ENCODE measurements at places on chromosomes 3 and 15. TPM values are rescaled to one million over a fixed set of nuclear protein-coding genes. Genes with fewer than 3 reads are reported as not detected.

DNA sequence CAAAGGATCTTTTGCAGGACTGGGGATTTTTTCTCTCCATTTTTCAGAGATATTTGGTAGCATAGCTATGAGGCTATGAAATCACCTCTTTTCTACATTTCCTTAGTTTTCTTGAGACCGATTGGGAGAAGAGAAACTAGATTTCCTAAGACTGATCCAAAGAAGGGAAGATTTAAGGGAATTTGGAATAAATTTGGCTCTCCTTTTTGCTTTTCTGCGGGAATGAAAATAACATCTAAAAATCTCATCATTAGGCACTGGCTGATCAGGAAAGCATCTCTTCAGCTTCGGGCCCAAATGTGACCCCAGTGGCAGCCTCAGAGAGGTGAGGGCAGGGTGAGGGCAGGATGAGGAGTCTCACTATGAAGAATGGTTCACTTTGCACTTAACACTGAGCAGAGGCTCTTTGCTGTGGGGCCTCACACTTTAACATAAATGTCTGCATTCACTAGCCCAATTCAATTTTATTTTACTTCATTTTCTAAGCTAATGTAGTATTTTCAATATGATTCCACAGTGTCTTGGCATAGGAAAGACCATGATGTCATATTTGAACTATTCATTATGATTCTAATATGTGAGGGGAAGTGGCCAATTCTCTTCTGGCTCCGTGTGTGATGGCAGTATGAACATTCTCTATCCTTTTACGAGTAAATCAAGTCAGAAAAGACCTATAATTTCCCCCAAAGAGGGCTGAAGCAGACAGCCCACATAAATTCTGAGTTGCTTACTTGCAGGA, 193.2 kb downstream of the MEX3B start:
- DNase-seq, result no peak

GRCh38 chr15:59419170-59419569, 18.8 kb upstream of the FAM81A start:
- no peak for DNase-seq

GRCh38 chr15:70435369-70435768, 328.0 kb downstream of the UACA start:
- peak; percentile 78 for DNase-seq

GRCh38 chr15:64851503-64851840, 9.8 kb downstream of the PLEKHO2 start:
- DNase-seq, result no peak

GRCh38 chr3:145716519-145716918, 444.5 kb downstream of the PLOD2 start:
- DNase-seq, result no peak

DNA sequence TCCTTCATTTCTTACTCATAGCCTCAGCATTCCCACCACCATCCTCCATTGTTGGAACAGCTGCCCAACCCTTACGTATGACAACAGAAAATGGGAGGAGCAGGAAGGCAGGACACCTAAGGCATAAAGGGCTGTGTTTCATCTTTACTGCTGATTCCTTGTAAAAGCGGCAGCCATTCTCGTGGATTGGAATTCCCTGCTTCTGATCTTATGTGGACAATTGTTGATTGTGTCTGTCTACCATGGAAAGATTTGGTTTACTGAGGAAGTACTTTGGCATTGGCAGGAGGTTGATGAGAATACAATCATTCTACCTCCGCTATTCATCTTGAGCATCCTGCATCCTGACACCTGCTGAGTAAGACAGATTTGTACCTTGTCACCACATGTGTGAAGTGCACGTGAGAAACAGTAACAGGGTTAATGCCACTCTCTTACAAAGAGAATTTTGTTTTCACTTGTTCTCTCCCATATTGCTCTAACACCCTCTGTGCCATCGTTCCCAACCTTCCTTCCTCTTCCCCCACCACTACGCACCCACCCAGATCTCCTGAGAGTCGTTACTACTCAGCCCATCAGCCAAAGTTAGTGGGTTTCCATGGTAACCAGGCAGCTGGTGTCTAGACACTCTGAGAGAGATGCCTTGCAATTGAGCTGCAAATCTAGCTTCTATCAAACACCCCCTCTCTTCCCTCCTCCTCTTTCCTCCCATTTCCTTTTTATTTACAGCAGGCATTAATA, 75.7 kb downstream of the GAP43 start:
- DNase-seq, result peak; percentile 21

DNA sequence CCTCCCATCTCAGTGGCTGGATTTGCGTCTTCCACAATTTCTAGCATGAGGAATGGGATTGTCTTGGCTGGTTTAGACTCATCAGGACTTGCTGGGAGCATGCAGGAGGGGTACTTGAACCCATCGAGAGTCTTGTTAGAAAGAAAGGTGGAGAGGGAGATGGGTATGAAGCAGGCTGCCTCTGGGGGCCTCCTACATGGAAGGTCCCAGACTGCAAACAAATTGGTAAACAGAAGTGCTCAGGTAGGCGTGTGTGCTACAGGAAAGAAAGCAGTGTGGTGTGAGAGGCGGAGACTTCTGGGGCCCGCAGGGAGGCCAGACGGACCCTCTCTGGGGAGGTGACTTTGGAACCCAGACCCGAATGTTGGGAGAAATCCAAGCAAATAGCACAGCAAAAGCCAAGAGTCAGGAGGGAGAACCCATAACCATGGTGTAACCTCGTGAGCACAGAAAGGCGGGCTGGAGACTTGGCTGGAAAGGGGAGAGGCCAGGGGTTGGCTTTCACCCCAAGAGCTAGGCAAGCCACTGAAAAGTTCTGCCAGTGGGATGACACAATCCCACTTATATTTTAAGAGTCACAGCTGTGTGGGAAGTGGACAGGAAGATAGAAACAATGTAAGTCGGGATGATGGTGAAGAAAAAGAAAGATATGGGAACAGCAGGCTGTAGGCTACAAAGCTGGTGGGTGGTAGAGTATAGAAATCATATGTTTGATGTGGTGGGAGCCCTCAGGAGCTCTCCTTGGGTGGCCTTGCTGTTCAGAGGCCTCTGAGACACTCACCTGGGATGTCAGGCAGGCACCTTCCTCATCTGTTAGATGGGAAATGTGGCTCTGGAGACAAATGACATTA, 130.1 kb upstream of the PRR20G start:
- no peak for DNase-seq

DNA sequence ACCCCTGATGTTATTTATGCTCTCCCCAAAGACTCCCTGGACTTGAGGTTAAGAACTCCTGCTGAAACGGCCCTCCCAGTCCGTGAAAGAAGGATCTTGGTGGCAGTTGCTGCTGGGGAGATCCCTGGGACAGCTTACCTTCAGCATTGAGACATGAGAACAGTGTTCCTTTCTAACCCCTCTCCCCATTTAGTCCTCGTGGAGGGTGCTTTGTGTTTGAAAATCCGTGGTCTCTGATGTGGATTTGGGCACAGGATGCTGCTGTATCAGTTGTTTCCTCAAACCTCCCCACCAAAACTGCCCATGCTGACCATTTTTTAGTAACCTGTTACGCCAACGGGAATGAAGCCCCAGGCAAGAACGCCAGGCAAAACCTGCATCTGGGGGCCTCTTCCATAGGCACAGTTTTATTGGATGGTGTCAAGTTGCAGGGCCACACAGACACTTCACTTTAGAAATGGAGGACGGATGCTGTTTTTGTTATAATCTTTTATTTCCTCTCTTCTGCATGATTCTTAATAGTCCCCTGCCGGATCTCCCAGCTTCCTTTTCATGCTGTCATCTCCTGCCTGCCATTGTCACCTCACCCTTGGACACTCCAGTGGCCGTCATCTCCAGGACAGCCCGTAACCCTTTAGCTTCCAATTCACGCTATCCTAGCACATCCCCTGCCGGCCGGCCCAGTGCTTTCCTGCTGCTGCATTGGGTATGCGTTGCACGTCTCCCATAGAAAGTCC, 31.7 kb upstream of the CEMIP start:
- no peak for DNase-seq

DNA sequence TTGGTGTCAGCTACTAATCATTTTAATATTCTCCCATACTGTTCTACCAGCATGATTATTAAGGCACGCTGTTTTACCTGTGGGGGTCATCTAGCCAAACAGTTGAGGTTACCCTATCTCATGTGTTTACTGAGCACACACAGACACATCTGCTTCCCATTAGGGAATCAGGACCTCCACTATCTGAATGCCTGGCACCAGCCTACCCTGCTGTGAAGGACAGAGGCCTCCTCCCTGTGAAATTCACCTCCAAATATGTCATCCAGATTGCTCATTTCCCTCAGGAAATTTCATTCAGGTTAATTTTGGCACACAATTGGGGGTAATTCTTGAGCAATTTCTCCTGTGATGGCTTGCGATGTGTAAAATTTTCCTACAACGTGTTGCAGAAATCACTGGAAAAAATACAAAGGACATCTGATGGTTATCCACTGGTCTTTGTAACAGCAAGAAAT, 155.6 kb upstream of the NR2E3 start:
- no peak for DNase-seq

DNA sequence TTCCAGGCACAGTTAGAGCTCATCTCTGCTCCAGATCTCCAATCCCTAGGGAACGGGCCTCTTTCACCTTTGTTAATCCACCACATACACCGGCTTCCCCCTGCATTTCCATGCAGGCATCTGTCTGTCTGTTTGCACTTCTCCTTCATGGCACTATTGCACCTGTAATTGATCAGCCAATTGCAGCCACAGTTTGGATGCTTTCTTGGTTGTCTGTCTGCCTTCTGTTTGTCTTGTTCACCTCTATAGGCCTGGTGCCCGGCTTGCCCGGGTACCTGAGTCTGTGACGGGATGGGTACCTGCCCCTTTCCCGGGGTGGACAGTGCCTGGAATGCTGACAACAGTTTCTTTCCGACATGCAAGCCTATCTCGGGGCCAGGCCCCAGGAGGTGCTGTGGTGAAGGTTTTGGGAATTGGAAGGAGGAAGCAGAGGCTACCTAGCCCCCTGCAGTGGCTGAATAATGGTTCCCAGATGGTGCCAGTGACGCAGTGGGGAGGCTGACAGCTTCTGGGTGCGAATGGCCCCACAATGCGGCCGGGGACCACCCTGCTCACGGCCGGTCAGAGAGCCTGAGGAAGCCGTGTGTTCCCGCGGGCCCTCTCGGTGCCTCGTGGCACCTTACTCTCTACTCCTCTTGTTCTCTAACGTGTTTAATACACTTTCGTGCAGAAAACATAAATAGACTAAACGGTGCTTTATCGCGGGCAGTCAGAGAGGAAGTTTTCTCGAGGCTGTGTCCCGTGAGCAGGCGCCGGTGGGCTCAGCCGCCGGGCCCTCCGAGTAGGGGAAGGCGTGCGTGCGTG, 31.3 kb upstream of the RAB6B start:
- peak; percentile 19 for DNase-seq

DNA sequence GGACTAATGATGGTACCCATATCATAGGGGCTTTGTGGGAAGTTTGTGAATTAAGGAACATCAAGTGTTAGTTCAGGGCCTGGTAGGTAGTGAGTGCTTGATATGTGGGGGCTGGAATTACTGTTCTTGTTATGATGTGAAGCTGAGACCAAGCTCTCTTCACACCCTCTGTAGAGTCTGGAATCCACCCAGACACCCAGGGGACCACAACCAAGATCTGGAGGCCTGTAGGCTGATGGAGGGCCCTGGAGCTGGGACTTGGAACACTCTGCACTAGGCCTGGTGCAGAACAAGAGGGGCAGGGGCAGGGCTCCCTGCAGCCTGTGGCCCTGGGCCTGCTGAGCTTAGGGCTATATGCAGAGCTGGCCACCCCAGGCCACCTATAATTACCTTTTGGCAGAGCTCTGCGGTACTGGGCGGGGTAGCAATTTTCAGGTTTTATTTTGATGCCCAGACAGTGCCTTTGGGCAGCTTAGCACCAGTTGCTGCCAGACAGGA, 13.1 kb upstream of the PRKCD start:
- no peak for DNase-seq

DNA sequence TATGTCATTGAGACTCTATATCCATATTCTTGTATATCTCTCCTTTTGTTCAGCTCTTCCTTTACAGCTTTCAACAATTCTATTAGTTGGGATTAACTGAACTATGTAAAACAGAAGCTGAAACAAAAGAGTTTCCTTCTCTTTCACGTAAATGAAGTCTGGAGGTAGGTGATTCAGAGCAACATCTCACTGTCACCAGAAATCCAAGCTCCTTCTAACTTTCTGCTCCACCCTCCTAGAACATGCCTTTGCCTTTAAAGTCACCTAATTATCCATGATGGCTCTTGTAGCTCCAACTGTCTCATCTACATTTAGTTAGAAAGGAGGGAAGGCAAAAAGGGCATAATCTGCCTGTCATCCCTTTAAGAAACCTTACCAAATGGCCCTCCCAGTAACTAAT, 458.2 kb upstream of the MDFIC2 start:
- DNase-seq, result no peak

The ARPP21 gene
- not detected for total RNA-seq

The GOLGA6L6 gene
- total RNA-seq, result not detected

The WNT5A gene
- not detected for total RNA-seq

The PLCB2 gene
- total RNA-seq, result 166 TPM

The DPPA2 gene
- not detected for total RNA-seq
